ENCODE measurements at places on chromosomes 6 and 20.

DNA sequence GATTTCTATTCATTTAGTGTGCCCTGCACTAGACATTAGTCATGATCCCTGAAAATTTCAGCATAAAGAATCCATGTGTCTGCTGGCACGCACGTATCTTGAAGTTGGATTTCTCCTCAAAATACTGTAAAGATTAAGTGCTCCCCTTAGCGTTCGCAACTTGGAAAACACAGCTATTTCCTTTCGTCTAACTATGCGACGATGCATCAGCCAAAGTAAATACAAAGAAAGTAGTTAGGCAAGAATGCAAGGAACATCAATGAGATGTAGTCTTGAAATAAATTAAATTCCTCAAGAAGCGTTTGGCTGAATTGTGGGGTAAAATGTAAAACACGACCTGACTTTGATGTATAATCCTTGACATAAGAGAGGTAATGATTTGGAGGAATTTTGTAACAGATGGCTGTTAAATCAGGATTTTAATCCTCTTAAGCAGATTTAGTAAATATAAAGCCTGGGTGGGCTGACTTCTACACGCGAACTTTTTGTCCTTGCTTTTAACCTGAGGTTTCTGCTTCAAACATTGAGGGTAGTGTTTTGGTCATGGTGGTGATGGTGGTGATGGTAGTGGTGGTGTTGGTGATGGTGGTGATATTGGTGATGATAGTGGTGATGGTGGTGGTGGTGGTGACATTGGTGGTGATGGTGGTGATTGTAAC is 88.2 kb downstream of the FOXF2 start:
- DNase-seq = no peak

GRCh38 chr6:108453601-108454185 is 107.0 kb upstream of the FOXO3 start:
- DNase-seq = no peak

- peak; percentile 17 for DNase-seq
Observed at GRCh38 chr6:43476746-43477145, 624 bp upstream of the TJAP1 start.

- DNase-seq = peak; percentile 39
Observed at GRCh38 chr6:6724539-6725467, 136.3 kb downstream of the LY86 start.

GRCh38 chr6:8100159-8100854 is 2.0 kb downstream of the EEF1E1 start:
- DNase-seq = no peak

DNA sequence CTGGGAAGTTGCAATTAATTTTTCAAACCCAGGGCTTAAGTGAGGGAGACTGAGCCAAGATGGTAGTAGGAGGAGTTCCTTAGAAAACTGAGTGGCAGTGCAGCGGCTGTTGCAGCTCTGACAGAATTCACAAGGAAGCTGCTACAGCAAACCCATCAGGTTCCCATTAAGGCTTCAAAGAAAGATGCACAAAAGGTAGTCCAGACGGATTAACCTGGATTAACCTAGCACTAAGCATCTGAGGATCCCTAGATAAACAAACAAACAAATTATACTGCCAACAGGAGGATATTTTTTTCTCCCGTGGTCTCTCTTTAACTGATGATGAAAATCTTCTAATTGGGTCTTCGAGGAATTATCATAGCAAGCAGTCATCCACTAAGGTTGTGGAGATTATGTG is 5.2 kb downstream of the TENT5A start:
- no peak for DNase-seq

DNA sequence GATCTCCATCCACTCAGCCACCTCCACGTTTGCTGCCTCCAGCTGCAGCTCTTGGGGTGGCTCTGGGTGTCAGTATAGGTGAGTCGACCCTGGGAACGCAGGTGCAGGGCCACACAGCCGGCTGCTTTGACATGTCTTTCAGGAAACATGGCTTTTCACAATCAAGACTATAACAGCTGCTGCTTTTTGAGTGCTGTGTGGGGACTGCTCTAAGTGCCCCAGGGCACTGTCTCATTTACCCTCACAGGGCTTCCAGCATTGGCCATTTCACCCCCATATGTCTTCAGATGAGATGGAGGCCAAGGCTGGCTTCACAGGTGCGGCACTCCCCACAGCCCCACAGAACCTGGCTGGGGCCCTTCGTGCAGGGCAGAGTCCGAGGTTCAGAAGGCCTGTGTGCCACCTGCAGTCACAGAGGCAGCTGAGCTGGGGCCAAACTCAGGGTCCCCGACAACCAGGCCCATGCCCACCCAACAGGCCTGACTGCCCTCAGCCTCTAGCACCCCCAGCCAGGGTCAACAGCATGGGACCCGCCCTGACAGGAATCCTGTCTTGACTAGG is 14.9 kb upstream of the CST7 start:
- DNase-seq = no peak

GRCh38 chr6:75612434-75612833 is 10.8 kb downstream of the SENP6 start:
- no peak for DNase-seq

GRCh38 chr20:6044115-6044514 is 9.7 kb downstream of the LRRN4 start:
- no peak for DNase-seq

- no peak for DNase-seq
Observed at GRCh38 chr6:108236791-108237190, 24.0 kb downstream of the SNX3 start.

GRCh38 chr20:19786311-19786710 is 28.3 kb downstream of the RIN2 start:
- DNase-seq = no peak

GRCh38 chr6:28976677-28977076 is 28.4 kb downstream of the ZNF311 start:
- no peak for DNase-seq

GRCh38 chr6:48032151-48032550 is 78.8 kb downstream of the PTCHD4 start:
- DNase-seq = no peak

GRCh38 chr6:27472617-27473400 is at the start of gene ZNF184:
Gene ZNF184 (minus strand): TSS chr6:27473105. CDS start chr6:27472294, 811 bp downstream.
- DNase-seq = peak; percentile 91

DNA sequence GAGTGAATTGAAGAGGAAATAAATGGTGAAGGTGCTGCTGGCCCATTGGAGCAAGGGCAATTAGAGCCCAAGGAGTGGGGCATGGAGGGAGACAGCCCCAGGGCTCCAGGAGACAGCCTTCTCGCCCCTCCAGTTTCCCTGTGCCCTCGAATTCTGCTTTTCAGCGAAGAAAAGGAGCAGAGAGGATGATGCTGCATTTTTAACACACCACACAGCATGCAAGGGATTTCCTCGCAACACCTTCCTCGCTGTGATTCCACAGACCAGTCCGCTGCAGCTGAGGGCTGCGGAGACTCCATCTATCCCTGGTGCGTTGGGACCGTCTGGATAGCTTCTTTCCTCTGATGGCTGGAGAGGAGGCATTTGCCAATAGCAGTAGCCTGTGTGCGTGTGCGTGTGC is 41.7 kb downstream of the PTCHD4 start:
- no peak for DNase-seq

DNA sequence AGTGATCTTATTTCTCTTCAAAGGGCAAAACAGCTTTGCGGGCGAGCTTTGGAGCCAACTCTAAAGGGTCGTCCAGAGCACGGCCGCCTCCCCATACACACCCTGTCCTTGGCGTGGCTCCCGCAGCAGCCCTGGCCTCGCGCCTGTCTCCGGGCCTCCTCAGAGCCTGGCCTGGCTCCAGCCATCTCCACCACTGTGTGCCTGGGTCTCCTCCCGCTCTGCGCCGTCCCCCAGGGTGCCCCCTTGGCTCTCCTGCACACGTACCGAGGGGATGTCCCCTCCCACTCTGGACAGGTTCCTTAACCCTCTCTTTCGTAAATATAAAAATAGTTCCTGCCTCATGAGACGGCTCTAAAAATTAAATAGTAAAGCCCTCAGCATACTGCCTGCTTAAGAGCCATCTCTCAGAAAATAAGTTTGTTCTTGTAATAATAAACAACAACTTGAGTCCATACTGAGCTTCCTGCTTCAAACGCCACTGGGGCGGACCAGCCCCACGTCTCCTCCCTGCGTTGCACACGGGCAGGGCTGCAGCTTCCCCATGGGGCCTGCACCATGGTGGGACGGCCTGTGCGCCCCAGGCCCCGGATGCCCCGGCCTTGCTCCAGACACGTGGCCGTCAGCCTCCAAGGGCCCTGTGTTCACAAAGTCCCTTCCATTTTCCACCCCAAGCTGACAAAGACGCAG is 226.2 kb downstream of the TTLL2 start:
- no peak for DNase-seq

DNA sequence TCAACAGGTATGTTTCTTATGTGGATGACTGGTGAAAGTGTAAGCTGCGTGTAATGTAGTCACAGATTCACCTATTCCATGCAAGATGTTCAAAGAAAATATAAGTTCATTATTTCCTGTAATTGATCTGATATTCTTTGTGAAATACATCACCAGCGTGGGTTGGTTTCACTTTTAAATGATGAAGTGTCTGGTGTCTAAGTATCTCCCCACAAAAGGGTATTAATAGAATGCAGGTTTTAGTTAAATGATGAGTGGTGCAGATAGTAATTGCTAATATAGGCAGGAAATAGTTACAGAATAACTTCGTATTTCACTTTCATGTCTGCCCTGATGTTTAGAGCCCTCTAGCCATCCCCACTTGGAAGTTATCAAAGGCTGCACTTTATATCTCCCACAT is 22.2 kb downstream of the PGBD1 start:
- peak; percentile 18 for DNase-seq

DNA sequence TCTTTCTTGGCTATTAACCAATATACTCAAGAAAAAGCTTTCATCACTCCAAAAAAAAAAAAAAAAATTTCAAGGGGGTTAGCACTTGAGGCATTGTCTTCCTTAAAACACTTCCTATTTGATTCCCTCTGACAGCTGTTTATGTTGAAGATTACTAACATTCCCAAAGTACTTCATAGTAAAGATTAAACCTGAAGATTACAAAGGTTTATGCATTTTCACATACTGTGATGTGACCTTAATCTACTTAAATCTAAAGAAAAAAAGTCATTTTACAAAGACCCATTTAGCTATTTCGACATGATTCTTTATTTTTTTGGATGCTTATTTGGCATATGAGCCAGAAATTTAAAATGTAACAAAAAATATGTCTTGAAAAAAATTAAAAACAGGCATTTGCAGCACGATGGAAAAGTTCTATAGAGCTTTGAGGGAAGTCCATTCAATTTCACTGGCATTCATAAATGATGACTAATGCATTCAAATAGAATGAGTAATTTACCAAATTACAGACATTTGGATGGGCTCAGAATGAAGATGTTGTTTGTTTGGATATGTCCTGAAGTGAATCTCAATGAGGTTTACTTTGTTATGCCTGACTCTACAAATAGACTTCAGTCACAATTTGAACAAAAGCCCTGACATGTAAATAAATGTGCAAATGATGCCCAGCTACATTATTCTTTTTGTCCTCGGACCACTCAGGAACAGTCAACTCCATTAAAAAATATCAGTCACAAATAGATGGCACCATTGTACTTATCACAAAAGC is 674.6 kb upstream of the MARCKS start:
- DNase-seq = no peak

GRCh38 chr6:165884813-165885765 is 222.0 kb upstream of the PDE10A start:
- DNase-seq = peak; percentile 40

DNA sequence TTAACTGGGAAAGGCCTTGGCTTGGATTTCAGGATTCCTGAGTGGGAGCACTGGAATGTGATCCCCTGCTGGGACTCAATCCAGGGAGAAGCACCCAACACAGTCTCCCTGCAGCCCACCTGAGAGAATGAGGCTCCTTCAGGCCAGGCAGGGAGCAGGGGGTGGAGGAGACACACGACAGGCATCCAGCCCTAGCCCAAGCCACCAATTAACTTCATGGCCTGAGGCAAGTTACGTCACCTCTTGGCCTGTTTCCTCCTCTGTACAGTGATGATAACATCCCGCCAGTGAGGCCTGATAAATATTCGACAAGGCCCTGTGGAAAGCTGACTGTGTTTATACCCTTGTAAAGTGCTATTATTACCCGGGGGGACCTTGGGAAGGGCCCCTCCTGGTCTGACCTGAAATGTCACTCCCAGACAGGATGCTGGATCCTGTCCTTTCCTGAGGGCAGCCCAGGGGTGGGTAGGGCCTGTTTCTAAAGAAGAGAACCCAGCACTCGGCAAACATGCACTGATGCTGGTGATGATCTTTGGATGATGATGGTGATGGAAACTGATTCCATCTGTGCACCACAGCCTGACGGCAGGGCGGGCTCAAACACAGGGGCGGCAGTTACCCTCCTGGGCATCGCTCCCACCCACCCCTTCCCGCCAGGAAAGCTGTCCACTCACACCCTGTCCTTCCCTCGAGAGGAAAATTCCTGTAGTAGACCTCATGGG is 12.4 kb downstream of the FRS3 start:
- no peak for DNase-seq

- DNase-seq = no peak
Observed at GRCh38 chr20:7426890-7427496, 513.3 kb downstream of the HAO1 start.

- no peak for DNase-seq
Observed at GRCh38 chr6:3471711-3472110, 14.9 kb upstream of the SLC22A23 start.

GRCh38 chr6:105929626-105930025 is 156.5 kb upstream of the PRDM1 start:
- DNase-seq = no peak

DNA sequence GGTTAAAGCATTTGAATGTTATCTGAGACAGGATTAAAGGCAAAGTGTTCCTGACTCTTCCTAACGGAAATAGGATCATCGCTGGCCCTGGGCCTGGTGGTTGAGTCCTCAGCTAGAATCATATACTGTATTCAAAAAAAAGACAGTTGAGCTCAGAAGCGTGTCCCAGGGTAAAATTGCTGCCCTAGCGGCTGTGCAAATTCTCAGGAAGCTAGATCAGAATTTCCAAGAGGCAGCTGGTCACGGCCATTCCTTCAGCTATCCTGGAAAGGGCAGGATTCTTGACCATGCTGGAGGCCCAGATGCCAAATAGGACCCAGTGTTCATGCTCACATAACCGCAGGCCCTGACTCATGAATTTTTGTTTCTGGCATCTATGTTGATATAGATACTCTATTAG is 67.4 kb downstream of the STMND1 start:
- no peak for DNase-seq

DNA sequence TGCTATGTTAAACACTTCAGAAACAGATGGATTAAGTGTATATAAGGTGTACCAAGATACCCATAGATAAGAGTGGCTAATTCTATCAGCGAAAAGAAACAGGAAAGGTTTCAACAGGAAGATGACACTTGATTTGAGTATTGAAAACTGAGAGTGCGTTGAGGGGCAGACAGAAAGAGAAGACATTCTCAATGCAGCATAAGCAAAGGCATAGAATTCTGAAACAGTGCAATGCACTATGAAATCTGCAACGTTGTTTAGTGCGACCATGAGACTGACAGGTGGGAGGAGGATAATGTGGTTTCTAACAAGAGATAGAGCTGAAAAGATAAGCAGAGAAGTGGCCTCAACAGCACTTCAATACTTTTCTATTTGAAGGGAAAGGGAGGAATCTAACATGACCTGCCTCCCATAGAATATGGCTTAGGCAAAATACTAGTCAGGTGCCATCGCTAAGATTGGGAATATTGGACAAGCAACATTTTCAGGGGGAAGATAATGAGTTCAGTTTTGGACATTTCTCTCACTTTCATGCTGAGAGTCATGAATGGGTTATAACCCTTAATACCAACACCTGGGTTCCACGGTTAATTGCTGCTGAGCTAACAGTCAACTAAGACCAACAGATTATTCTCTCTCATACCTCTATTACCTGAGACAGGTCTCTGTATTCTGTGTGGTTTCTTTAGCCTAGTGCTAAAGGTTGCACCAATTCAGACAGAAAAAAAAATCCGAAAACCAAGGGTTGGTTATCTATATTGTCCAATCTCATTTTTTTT is 312.9 kb upstream of the ARID1B start:
- DNase-seq = no peak

Measured in CD4-positive, alpha-beta T cell treated with Interleukin-21 for 1 hour (primary cell).